Inflammatory macrophage treated with lipopolysaccharide for 1 hour (primary cell): ENCODE measurements at places on chromosomes 2 and 18.

DNA sequence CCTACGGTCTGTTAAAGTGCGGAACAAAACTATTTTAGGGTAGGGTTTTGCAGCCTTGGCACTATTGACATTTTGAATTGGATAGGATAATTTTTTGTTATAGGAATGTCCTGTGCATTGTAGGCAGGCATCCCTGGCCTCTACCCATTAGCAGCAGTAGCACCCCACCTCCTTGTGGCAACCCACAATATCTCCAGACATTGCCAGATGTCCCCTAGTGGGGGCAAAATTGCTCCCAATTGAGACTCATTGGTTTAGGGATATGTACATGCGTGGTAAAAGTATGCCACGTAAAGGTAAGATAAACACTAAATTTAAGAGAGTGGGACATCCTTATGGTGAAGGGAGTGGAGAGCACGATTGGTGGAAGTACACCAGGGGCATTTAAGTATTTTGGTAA lies 4.6 kb downstream of the MIB1 start:
- no peak for DNase-seq

DNA sequence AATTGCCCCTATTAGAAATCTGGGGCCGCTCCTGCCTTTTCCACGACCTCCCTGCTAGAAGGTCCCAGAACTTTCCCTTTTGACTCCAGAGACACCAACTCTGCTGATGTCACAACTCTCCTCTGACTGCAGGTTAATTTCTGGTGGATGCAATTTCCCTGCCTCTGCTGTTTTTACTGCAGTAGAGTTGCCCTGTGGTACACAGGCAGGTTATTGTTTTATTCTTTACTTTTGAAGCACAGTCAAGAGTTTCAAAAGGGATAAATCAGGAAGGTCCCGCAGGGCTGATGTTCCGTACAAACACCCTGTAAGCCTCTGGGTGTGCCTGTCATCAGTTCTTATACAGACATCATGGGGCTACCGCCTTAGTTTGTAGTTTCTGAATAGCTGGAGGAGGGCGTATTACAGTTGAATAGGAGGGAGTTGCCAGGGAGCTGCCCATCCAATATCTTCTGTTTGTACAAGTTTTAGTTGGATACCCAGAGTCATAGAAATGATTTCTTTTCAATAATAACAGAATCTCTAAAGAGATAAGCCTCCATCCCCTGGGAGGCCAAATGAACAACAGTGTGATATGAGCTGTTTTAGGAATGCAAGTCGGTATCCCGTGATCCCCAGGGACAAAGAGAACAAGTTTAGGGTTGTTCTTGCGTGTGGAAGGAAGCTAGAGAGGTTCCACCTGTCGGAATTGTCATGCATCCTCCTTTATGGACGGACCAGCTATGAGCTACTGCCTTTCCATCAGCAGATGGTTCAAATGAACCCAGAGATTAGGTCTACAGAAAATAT lies 108.4 kb upstream of the COPS8 start:
- no peak for DNase-seq

GRCh38 chr2:26901326-26902183 lies 53.6 kb downstream of the DPYSL5 start:
- DNase-seq, result no peak

- no peak for DNase-seq
Measured at GRCh38 chr2:8563814-8564474, 117.9 kb upstream of the ID2 start.

- no peak for DNase-seq
Measured at GRCh38 chr2:16312771-16313170, 352.9 kb downstream of the CYRIA start.

GRCh38 chr2:196528486-196529223 lies 110.9 kb upstream of the CCDC150 start:
- no peak for DNase-seq

GRCh38 chr2:191836853-191837769 lies 9.8 kb downstream of the CAVIN2 start:
- no peak for DNase-seq

- no peak for DNase-seq
Measured at GRCh38 chr18:75133721-75134610, 75.0 kb downstream of the PTGR3 start.

- DNase-seq, result no peak
Measured at GRCh38 chr2:159683817-159684216, 28.5 kb upstream of the MARCHF7 start.

DNA sequence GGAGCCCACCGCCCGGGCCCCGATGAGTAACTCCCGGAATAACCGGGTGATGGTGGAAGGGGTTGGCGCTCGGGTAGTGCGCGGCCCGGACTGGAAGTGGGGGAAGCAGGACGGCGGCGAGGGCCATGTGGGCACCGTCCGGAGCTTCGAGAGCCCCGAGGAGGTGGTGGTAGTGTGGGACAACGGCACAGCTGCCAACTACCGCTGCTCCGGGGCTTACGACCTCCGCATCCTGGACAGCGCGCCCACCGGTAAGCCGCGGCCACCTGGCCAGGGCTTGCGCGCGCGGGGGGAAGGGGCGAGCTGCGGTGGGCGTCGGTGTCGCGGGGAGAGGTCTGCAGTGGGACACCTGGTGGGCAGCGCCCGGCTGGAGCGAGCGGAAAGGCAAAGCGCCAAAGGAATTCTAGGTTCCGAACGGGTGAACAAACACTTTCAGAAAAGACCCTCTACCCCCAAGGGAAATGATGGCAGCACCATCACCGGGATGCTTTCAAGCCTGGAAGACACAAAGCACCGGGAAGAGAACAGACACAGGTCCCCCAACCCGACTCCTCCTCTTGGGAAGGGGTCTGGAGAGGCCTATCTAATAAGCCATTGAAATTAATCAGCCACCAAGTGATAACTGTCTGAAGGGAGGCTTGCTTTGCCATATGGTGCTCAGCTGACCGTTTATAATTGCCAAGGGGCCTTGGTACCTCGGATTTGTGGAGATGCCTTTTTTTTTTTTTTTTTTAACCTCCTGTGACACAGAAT lies 1.1 kb downstream of the MIB1 start:
- peak; percentile 19 for DNase-seq

GRCh38 chr2:37780387-37780676 lies 108.9 kb upstream of the CDC42EP3 start:
- no peak for DNase-seq

- no peak for DNase-seq
Measured at GRCh38 chr2:184472481-184472880, 125.8 kb upstream of the ZNF804A start.

DNA sequence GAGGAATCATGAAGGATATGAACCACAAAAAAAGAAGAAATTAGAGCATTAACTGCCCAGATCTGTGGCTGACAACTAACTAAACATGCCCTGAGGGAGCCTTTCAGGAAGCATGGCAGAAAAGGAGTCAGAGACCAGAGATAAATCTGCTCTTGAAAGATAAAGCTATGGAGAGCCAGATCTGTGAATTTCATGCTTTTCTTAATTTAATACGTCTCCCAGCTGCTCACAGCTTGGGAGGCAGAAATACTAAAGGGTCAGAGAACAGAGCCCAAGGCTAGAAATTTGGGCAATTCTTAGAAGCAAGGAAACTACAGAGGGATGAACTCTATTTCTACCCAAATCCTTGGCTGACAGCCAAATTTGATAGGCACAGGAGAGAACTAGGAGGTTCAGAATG lies 223.0 kb upstream of the DPP10 start:
- no peak for DNase-seq

GRCh38 chr2:161386228-161386824 lies 29.8 kb upstream of the TBR1 start:
- no peak for DNase-seq

DNA sequence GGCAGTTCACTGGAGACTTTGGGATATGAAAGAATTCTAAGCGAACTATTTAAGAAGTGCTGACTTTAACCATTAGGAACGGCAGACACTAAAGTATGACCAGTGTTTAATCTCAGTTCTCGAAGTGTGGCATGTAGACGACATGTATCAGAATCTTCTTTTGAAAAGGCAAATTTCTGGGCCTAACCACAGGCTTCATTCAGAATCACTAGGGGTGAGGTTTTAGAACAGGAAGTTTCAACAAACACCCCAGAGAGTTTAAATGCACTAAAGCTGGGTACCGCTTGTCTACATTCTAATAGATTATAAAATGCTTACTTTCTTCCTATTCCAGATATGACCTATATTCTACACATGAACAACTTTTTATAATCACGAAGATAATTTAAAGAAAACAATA lies 180.3 kb downstream of the ANKRD44 start:
- DNase-seq, result no peak

GRCh38 chr18:35716169-35716831 lies 134.8 kb downstream of the GALNT1 start:
- peak; percentile 5 for DNase-seq

DNA sequence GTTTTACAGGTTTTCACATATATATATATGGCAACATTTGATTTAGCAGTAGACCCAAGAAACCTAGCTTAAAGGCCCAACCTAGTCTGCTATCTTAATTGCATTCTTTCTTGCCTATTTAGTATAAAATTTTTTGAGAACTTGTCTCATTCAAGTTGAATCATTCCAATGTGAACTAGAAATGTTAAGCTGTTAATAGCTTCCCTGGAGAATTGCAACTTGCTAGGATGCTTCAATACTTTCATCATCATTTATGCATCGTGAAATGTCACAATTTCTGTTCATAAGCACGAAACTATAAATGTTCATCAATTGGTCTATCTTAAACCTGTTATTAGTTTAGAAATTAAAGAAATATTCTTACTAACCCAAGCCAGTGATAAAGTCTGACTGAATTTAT lies 217.6 kb downstream of the BABAM2 start:
- no peak for DNase-seq

DNA sequence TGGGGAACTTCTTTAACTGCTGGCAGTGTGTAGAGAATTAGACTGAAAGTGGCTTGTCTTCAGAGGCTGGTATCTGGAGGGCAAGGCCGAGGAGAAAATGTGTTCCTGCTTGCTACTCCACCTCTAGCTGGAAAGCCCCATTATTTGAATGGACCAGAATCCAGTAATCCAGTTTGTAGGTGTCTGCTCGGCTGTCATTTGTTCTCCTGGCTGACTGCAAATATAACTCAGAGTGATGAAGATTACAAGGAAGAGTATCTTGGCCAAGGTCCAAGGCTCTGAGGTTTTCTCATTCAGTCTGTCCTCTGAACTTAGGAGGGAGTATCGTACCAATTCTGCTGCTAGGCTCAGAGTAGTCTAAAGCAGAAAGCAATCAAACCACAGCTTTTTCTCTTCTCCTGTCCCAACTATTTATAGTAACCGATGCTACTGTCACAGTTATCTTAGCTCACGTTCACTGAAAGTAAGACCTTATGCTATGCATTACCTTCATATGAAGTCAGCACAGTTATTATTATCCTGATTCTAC lies 228.6 kb downstream of the SETBP1 start:
- no peak for DNase-seq

DNA sequence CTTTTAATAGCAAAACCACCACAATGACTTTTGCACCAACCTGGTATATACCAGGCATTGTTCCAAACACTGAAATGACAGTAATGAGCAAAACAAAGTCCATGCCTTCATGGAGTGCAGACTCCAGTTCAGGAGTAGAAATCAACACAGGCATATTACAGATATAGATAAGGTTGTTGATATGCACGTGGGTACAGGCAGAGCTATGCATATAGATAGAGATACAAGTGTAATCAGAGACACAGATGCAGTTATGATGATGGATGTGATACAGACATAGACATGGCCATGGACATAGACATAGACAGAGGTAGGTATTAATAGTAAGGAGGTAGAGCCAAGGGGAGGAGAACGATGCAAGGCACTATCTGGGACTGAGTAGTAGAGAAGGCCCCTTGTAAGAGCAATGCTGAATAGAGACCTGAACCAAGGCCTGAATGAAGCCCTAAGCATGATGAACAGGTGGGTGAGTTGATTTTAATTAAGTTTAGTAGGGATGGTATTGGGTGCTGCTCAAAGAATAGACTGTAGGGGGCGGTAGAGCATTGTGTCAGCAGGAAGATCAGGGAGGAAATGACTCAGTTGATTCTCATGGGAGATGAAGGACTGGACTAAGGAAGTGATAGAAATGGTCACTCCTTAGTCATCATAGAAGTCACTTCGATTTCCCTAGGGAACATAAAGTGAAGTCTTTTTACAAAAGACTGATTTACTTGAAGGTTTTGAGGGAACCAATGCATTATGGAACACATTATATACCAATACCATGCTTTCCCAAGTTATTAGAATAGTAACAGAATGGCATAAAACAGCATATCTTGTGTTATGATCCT lies 39.4 kb downstream of the CMPK2 start:
- DNase-seq, result peak; percentile 90

- no peak for DNase-seq
Measured at GRCh38 chr2:178317811-178318210, 123.5 kb downstream of the OSBPL6 start.

- DNase-seq, result no peak
Measured at GRCh38 chr2:1973636-1974035, 229.3 kb upstream of the PXDN start.

- DNase-seq, result no peak
Measured at GRCh38 chr18:60693426-60693825, 320.9 kb upstream of the MC4R start.

- no peak for DNase-seq
Measured at GRCh38 chr18:44584900-44585299, 95.8 kb upstream of the SETBP1 start.

DNA sequence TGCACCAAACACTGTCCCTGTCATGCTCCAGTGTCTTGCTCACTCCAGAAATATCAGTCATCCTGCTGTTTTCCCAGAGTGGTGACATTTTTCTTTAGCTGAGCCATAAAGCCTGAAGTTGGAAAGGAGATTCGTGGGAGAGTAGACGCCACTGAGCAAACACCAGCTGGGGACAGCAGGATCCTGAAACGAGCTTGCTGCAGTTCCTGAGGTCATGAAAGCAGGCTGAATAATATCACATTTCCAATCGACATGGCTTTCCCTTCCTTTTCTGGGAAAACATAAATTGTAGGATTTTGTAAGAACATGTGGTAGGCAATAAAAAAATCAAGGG lies 276.4 kb downstream of the CDCA7 start:
- DNase-seq, result no peak

DNA sequence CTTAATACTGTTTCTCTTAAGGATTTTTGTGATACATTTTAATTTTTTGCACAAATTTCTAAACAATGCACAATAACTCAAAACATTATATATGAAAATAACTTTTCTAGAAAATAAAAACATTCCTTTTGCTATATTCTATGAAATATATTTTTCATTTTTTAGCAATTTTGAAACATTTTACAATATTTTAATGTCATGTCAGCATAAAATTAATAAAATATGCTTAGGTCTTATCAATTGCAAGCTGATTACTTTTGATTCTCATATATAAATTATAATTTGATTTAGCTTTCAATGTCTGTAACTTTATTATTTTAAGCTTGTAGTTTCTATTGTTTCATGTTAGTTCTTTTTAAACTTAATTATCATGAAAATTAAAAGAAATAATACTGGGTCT lies 898.7 kb downstream of the TMEM182 start:
- DNase-seq, result no peak

GRCh38 chr2:140714586-140714985 lies 1416.2 kb downstream of the LRP1B start:
- no peak for DNase-seq

DNA sequence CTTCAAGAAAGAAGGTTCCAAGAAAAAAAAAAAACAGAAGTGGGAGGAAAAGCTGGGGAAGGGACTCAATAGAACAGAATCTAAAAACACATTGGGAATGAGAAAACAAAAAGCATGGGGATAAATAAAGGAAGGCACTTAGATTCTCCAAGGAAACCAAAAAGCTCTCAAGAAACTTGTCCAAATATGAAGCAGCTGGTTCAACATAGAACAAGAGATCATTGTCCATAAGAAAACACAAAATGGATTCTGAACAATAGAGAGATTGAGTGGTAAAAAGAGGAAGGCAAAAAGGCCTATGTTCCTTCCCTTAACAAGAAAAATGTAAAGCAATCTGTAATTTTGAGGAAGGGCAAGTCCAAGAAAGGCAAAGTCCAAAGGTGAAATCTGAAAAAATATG lies 32.9 kb upstream of the ALK start:
- no peak for DNase-seq
